Fibroblast of upper back skin (primary cell): ENCODE measurements at places on chromosomes 5 and 9.

DNA sequence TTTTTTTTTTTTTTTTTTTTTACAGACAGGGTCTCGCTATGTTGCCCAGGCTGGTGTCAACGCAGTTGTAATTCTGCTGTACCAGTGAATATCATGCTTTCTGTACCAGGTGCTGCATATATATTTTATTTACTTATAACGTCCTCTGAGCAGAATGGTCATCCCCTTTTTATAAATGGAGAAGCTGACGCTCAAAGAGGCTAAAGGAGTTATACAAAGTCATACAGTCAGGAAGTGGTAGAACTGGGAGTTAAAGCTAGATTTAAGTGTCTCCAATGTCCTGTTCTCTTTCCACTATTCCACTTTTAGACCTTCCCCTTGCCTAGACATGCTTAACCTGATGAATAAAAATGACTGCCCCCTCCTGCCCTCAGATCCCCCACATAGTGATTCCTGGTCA is 1.2 kb upstream of the SIL1 start:
- DNase-seq, result no peak

DNA sequence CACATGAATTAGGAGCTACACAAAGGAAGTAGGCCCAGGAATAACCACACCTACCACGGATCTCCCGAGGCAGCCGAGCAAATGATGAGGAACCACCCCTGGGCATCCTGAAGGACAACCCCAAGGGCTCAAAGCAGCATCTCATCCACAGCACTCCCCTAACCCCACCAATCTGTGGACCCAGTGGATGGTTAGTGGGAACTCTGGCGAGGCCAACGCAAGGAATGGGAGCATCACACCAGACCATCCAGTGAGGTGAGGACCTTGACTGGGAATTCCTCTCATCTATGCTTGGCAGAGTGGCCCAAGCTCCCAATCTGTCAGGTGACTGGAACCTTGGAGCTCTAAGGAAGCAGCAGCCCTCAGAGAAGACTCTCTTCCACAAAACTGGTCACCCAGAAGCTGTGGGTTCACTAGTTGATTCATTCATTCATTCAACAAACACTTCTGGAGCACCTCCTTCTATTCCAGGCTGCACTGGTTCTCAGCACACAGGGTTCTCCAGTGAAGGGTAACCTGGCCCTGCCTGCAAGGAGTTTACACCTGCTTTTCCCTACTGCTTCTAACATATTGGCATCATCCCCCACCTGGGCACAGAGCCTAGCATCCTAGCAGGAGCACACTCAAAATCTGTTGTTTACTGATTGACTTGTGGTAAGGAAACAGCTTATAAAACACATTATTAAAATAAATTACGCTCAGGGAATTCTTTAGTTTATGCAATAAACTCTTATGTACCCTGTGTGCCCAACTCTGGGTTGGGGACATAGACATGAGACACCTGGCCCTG is 4.9 kb downstream of the ACSL6 start:
- no peak for DNase-seq

DNA sequence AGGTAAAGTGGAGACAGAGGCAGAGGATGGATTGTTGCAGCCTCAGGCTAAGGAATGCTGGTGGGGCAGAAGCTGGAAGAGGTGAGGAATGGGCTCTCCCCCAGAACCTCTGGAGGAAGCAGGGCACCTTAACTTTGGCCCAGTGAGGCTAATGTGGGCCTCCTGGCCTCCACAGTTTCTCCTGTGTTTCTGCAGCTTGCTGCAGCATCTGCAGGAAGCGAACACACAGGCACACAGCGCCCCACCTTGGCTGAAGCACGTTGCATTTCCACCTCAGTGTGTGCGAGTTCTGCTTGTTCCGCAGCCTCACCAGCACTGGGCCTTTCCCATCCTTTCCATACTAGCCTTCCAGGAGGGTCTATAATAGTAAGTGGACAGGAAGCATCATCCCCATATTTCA is 27.2 kb upstream of the ASS1 start:
- DNase-seq, result no peak

GRCh38 chr9:129574911-129575585 is 45.9 kb downstream of the C9orf50 start:
- DNase-seq, result peak; percentile 41

- no peak for DNase-seq
These were observed 110.8 kb downstream of the ADRB2 start for GRCh38 chr5:148937239-148937638.

- DNase-seq, result no peak
These were observed 868.0 kb upstream of the CTNND2 start for GRCh38 chr5:12772276-12772675.

GRCh38 chr9:21969951-21970799 is 24.0 kb downstream of the CDKN2A start:
- no peak for DNase-seq

DNA sequence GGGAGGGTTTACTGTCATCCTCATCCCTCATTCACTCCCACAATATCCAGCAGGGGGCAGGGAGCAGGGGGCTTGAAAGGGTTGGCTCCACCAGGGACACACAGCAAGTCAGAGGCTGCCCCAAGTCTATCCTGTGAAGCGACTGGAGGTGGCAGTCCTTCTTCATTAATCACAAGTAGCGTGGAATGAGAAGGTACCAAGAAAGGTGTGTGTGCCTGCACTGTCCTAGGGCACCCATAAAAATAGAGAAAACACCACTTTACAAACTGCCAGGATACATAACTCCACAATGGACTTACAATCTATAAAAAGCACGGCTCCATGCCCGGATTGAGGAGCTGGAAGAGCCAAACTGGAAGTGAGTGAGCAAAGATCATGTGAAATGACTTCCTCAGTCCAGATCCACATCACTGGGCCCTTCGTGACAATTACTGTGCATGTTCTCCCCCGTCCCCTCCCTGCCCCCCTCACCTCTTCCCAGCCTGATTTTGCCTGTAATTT is 183.9 kb downstream of the SLIT3 start:
- DNase-seq, result no peak

GRCh38 chr5:1419476-1420210 is 25.6 kb downstream of the SLC6A3 start:
- DNase-seq, result no peak

- DNase-seq, result peak; percentile 69
These were observed 149.7 kb upstream of the EFNA5 start for GRCh38 chr5:107820429-107820828.

DNA sequence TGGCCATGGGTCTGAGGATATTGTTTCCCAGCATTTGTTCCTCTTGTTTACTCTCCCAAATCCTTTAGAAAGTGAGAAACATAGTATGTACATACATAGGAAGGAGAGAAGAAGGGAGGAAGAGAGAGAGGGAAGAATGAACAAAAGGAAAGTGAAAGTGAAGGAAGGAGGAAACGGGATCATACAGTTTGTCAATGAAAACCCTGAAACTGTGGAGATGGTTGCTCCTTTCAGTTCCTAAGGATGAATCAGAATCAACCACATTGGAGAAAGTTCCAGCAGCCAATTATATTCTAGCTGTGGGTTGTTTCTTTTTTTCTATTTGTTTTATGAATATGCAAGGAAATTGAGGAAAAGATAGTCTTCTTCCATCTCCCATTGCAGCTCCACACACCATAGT is 396.5 kb downstream of the MLLT3 start:
- peak; percentile 20 for DNase-seq

- peak; percentile 67 for DNase-seq
These were observed 735 bp upstream of the RPL26L1 start for GRCh38 chr5:172958331-172959046.

- no peak for DNase-seq
These were observed 350.2 kb downstream of the KIAA0825 start for GRCh38 chr5:94268226-94268625.

DNA sequence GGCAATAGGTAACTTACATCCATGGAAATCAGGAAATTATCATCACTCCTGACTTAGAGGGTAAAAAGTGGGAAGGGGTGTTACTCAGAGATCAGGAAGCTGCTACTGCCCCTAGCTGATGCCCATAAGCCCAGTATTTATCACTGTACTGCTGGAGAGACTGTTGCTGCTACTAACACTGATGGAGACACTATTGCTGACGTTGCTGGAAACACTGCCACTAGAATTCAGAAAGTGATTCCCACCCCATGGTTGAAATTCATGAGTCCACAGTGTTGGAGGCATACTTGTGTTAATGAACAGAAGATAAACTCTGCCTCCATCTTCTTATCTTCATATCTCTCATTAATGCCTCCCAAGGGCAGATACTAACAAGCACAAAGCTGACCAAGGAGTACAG is 97.6 kb downstream of the MTX3 start:
- no peak for DNase-seq

GRCh38 chr5:136619556-136619955 is 254.2 kb upstream of the TRPC7 start:
- DNase-seq, result no peak

- no peak for DNase-seq
These were observed 40.0 kb downstream of the AMBP start for GRCh38 chr9:114037961-114038723.

DNA sequence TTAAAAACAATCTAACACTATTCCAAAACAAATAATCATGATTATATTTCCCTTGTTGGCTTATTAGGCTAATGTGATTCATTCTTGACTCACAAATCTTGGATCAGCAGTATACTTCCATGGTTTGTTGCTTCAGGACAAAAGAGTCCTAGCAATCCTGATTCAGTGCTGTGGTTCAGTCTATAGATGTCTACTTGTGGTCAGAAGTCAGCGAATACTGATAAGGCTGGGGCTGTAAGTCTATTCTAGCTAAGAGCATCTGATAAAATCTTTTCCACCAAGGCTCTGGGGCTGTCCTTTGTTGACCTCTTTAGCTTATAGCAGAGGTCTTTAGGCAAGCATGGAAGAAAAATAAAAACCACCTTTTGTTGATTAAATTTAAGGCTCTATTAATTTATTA is 4.4 kb upstream of the SMIM3 start:
- peak; percentile 81 for DNase-seq

GRCh38 chr5:150573867-150574817 is 66.2 kb downstream of the NDST1 start:
- DNase-seq, result no peak

GRCh38 chr5:57889558-57889957 is 406.9 kb upstream of the ACTBL2 start:
- DNase-seq, result peak; percentile 93

DNA sequence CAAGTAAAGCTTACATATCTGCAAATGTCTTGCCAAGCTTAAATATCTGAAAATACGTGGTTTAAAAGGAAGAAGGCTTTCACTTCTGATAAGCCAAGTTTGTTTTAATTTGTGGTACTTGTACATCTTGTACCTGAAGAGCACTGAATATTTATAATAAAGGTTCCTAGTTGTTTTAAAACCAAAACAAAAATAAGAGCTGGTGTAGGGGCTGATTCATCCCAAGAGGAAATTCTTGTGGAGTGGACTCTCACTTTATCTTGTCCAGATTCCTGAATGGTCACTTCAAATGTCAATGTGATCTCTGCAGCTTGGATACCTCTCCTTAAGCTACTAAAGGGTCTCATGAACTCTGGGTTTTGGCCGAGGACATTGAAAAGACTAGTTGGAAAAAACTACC is 29.5 kb downstream of the MAMDC2 start:
- no peak for DNase-seq

DNA sequence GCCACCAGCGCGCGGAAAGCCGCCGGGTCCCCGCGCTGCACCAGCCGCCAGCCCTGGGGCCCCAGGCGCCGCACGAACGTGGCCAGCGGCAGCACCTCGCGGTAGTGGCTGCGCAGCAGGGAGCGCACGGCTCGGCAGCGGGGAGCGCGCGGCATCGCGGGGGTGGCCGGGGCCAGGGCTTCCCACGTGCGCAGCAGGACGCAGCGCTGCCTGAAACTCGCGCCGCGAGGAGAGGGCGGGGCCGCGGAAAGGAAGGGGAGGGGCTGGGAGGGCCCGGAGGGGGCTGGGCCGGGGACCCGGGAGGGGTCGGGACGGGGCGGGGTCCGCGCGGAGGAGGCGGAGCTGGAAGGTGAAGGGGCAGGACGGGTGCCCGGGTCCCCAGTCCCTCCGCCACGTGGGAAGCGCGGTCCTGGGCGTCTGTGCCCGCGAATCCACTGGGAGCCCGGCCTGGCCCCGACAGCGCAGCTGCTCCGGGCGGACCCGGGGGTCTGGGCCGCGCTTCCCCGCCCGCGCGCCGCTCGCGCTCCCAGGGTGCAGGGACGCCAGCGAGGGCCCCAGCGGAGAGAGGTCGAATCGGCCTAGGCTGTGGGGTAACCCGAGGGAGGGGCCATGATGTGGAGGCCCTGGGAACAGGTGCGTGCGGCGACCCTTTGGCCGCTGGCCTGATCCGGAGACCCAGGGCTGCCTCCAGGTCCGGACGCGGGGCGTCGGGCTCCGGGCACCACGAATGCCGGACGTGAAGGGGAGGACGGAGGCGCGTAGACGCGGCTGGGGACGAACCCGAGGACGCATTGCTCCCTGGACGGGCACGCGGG is at the start of gene TERT:
Gene TERT (minus strand): TSS at position 234 of the 815 bp plus-strand sequence. CDS start 79 bp downstream, at position 155.
- DNase-seq, result no peak

GRCh38 chr9:99637641-99638040 is 184.0 kb upstream of the NR4A3 start:
- DNase-seq, result no peak

DNA sequence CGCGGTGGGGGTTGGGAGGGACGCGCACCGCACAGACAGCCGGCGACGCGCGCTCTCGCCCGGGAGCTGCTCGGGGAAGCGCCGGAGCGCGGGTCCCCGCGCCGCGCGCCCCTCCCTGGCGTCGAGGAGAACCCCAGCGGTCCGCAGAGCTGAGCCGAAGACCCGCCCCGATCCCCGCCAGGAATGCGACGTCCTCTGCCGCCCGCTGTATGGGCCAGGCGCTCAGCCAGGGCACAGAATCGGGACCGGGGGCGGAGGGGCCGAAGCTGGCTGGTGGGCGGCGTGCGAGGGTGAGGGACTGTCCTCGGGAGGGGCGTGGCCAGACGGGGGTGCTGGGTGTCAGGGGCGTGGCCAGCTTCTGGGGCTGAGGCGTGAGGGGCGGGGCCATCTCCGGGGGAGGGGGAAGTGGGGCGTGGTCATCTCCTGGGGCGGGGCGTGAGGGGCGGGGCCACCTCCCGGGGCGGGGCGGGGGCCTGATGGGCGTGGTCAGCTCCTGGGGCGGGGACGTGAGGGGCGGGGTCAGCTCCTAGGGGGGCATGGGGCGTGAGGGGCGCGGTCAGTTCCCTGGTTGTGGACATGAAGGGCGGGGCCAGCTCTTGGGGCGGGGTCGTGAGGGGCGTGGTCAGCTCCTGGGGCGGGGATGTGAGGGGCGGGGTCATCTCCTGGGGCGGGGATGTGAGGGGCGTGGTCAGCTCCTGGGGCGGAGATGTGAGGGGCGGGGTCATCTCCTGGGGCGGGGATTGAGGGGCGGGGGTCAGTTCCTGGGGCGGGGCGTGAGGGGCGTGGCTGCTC is 965 bp downstream of the PTGDS start:
- DNase-seq, result peak; percentile 22

- DNase-seq, result peak; percentile 82
These were observed 58.0 kb downstream of the GRAMD2B start for GRCh38 chr5:126481243-126481642.
